GM03348 (cell line): ENCODE measurements at places on chromosomes 7 and 10.
A peak's percentile ranks its signal among the peaks of the same experiment; 100 is the strongest.

DNA sequence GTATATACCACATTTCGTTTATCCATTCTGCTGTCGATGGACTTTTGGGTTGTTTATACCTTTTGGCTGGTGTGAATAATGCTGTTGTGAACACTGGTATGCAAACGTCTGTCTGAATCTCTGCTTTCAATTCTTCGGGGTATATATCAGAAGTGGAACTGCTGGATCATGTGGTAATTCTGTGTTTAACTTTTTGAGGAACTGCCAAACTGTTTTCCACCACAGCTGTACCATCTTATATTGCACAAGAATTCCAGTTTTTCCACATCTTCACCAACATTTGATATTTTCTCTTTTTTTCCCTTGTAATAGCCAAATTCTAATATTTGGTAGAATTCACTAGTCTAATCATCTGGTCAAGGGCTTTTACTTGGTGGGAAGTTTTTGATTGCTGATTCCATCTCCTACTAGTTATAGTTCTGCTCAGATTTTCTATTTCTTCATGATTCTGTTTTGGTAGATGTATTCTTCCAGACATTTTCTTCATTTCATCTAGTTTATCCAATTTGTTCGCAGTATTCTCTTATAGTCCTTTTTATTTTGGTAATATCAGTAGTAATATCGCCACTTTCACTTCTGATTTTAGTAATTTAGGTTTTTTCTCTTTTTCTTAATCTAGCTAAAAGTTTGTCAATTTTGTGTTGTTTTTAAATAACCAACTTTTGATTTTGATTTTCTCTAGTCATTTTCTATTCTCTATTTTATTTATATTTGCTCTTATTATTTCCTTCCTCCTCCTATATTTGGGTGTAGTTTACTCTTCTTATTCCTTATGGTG is 271.2 kb downstream of the ZEB1 start:
- DNase-seq = no peak

GRCh38 chr10:5805260-5805659 is 8.0 kb downstream of the GDI2 start:
- no peak for DNase-seq

- DNase-seq = no peak
Measured at GRCh38 chr10:101838416-101838970, 5.1 kb downstream of the KCNIP2 start.

GRCh38 chr7:4091767-4092166 is 590.3 kb upstream of the FOXK1 start:
- DNase-seq = no peak

DNA sequence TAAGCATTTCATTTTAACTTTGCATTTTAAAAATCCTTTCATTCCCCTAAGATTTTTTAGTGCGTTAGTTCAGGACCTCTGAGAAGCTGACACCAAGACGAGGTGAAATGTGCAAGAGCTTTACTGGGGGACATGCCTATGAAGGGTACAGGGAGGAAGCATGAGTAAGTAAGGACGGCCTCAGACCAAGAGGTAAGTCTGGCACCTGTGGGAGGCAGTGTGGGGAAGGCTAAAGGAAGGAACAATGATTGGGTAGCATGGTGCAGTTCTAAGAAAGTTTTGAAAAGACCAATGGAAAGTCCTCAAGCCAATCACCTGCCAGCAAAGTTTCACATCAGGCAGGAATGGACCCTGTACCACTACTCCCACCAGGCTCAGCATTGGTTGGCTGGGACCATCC is 369.2 kb downstream of the GFRA1 start:
- DNase-seq = no peak

GRCh38 chr10:118729641-118730258 is 25.0 kb downstream of the CACUL1 start:
- DNase-seq = no peak

- DNase-seq = no peak
Measured at GRCh38 chr10:104472505-104472904, 118.9 kb downstream of the CFAP58 start.

- no peak for DNase-seq
Measured at GRCh38 chr7:155017834-155018233, 14.9 kb upstream of the PAXIP1 start.

- DNase-seq = no peak
Measured at GRCh38 chr7:131364767-131365344, 37.2 kb downstream of the MKLN1 start.

- no peak for DNase-seq
Measured at GRCh38 chr7:148991536-148991935, 36.8 kb downstream of the PDIA4 start.

DNA sequence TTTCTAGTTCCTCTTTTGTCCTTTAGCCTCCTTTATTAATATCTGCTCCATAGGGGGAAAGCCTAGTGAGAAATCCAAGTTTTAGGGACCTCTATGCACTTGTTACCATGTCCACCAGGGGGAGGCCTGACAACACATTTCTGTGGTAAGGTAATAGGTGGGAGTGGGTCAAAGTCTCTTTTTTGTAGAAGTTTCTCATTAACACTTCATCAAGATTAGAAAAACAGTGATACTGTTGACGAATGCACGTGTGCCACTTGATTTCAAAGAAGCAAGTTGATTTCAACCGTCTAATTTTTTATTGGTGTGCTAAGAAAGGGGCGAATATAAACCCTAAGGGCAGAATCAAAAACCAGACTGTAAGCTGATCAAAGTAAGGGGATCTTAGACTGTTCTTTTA is 30.6 kb downstream of the CISD1 start:
- DNase-seq = peak; percentile 70

GRCh38 chr7:128092221-128092620 is 61.0 kb upstream of the LRRC4 start:
- no peak for DNase-seq

- DNase-seq = no peak
Measured at GRCh38 chr10:13092291-13093102, 7.5 kb upstream of the OPTN start.

DNA sequence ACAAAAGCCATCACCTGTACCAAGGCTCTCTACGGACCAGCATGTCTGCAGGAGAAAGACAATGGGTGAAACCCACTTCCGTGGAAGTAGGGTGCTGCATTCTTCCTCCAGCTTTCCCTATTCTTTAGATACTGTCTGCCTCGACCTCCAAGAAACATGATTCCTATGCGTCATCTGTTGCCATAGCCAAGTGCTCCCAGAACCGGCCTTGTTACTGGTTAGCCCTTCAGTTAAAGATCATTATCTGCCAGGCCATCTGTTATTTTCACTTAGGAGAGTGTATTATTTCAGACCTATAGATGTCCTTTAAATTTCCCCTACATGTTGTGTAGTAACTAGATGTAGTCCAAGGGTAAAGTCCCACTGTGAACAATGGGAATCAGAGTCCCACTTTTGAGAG is 89.0 kb upstream of the KIAA1217 start:
- no peak for DNase-seq

DNA sequence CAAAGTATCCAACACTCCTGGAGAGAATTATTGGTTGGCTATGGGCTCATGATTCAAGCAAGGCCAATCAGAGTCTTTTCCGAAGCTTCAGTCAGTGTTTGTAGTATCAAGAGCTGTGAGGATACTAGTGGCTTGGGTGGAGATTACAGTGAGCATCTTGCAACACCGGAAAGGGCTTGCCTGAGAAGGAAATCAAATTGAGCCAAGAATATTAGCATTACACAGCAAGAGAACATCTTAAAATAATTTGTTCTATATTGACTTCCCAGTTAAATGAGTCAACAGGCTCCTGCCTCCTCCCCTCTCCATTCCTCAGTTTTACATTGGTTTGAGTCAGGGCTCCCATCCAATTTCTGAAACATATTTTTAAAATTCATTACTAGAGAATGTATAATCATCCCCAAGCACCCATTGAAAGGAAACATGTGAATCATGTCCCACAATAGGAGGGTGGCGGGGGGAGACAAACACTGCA is 127.4 kb downstream of the ELAPOR2 start:
- DNase-seq = peak; percentile 70

DNA sequence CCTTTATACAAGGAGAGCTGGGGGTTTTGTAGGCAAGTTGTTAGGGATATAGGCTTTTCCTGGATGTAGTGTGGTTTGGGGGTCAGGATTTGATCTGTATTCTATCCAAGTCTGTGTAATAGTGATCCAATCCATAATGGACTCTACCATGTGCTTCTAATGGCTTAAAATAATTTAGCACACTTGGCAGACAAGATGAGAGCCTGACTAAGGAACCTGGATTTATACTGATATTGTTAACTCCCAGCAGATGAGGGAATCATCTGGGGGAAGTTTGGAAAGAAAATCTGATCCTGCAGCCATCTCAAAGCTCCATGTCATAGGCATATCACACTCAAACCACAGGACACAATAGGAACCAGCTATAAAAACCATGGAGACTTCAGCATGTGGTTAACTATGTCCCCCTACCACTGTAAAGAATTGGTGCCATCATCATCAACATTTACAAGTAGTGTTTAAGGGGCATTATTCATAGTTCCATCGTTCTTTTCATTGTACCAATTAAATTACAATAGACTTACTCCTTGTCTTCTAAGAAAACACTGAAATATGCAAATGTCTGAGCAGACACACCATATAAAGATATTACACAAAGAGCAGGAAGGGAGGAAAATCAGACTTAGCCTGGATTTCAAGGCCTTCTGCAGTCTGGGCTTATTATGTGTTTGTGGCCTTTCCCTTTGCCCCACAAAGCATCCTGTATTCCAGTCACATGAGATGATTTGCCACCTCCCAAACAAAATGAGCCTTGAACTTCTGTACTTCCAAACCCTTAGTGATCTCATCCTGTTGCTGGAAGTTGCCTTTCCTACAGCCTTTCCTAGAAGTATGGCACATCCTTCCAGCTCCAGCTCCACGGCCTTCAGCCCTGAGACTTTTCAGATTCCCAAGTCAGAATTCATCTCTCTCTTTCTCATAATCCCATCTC is 22.5 kb upstream of the HPS1 start:
- no peak for DNase-seq

- DNase-seq = no peak
Measured at GRCh38 chr7:78516450-78516849, 717.9 kb downstream of the PHTF2 start.

GRCh38 chr7:23298141-23298881 is 828 bp upstream of the MALSU1 start:
- peak; percentile 48 for DNase-seq

GRCh38 chr10:19958787-19959186 is 142.6 kb downstream of the PLXDC2 start:
- DNase-seq = no peak

GRCh38 chr7:141045126-141045841 is 28.6 kb upstream of the TMEM178B start:
- no peak for DNase-seq

DNA sequence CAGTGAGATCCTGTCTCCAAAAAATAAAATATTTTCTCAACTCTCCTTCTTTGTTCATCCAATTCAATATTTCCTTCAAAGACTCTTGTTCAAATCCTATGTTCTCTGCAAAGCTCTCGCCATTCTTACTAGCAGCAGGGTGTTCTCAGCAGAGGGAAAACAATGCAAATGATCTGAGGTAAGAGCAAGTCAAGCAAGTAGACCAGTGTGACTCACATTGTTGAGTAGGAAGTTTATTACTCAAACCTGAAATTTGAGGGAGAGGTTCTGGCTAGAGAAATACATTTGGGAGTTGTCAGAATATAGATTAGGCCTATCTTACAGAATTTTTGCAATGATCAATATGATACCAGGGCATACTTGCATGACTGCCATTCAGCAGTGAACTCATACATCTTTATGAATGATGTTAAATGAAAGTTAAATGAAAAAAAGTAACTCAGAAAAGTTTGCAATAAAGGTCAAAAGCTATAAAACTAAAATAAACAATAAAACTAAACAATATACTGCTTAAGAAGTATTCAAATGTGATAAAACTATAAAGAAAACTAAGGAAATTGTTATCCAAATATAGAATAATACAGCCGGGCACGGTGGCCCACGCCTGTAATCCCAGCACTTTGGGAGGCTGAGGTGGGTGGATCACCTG is 5.8 kb downstream of the IDE start:
- peak; percentile 54 for DNase-seq

DNA sequence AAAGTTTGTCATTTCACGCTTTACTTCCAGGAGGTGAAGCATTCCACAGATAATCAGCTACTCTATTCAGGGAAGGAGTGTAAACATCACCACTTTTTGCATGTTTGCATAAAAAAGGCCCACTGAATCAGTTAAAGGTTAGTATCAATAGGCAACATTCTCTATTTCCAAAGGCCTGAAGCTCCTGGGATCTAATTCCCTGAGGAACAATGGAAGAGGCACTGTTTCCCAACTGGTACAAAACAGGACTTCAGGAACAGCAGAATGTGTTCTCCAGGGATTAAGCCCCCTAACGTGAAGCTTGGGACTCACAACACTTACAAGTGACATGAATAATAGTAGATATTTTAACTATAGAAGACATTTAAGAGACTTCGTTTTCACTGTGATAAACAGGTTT is 6.1 kb downstream of the LRRN3 start:
- no peak for DNase-seq

- no peak for DNase-seq
Measured at GRCh38 chr10:101218351-101219138, 10.7 kb downstream of the LBX1 start.

DNA sequence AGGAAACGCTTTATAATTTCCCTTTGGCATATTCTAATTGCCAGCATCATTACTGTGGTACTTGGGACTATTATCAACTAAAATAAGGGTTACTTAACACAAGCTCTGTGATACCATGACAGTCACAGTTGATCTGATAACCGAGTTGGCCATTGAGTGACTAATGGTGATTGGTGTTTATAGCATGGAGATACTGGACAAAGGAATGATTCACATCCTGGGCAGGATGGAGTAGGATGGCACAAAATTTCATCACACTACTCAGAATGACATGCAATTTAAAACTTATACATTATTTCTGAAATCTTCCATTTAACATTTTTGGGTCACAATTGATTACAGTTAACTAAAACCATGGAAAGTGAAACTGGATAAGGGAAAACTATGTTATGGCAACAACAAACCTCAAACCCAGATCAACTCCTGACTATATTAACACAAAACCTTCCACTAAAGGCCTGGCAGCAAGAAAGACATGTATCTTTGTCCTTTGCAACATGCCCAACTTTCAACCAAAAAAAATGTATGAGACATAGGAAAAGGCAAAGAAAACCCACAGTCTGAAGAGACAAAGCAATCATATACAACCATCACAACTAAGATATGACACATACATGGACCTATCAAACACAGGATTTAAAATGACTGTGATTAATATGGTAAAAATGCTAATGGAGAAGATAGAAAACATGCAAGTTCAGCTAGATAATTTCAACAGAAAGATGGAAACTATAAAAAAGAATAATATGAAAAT is 208.5 kb upstream of the NRP1 start:
- no peak for DNase-seq

GRCh38 chr10:122636953-122637352 is 62.7 kb downstream of the C10orf120 start:
- no peak for DNase-seq

GRCh38 chr7:11702938-11703337 is 129.1 kb downstream of the THSD7A start:
- no peak for DNase-seq
